Naive thymus-derived CD8-positive, alpha-beta T cell (primary cell): ENCODE measurements at places on chromosomes 7 and 10. TPM values are rescaled to one million over a fixed set of nuclear protein-coding genes. Genes with fewer than 3 reads are reported as not detected.

Gene NUTM2E
- total RNA-seq, result 0.77 TPM

Gene ZPBP
- total RNA-seq, result not detected

Gene SRGN
- 70.7 TPM for total RNA-seq

Gene CLDN12
- total RNA-seq, result 1.7 TPM
